Hematopoietic multipotent progenitor cell treated with erythropoietin and hydrocortisone succinate and interleukin-3 and kit ligand, for 17 days (in vitro differentiated cells): ENCODE measurements at places on chromosomes 3 and 15.

GRCh38 chr3:169054471-169054870 lies 609.0 kb downstream of the MECOM start:
- no peak for DNase-seq

- no peak for DNase-seq
Observed at GRCh38 chr3:188037195-188037718, 116.7 kb upstream of the LPP start.

DNA sequence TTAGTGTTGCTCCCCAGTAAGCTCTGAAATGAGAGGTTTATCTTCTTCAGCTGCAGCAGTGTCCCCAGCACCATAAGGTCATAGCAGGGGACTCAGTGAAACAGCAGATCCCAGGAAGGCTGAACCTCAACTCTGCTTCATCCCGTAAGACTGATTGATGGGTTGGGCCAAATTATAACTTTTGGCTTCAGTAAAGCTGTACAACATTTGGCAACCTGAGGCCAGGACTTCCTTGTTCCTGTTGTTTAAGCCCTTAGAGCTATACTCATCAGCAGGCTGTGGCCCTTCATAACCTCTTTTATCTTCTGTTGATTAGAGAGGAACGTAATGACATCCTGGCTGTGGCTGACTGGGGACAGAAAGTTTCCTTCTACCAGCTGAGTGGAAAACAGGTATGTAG lies 29.0 kb downstream of the IFT122 start:
- peak; percentile 35 for DNase-seq

GRCh38 chr15:47437491-47437890 lies 279.8 kb upstream of the SEMA6D start:
- no peak for DNase-seq

- no peak for DNase-seq
Observed at GRCh38 chr3:108414007-108414406, 96.4 kb downstream of the MYH15 start.

GRCh38 chr15:99073008-99073717 lies 31.7 kb upstream of the SYNM start:
- DNase-seq: no peak

DNA sequence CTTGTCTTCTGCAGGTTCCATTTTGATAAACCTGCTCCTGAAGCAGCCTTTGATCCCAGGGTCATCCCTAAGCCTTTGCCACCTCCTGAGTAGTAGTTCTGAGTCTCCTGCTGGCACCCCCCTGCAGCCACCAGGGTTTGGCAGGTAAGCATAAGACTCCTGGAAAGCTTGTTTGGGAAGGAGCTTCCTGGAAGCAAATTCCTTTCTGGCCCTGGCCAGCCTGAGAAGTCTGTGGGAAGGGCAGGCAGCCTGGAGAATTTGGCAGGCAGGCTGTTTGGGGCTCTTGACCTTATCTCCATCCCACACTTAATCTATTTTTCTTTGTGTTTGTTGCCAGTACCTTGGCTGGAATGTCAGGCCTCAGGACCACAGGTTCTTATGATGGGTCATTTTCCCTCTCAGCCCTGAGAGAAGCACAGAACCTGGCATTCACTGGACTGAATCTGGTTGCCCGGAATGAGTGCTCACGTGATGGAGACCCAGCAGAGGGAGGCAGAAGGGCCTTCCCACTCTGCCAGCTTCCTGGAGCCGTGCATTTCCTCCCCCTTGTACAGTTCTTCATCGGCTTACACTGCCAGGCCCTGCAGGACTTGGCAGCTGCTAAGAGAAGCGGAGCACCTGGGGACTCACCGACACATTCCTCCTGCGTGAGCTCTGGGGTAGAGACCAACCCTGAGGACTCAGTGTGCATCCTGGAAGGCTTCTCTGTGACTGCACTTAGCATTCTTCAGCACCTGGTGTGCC lies 13.4 kb downstream of the ATRIP start:
- DNase-seq: no peak

- DNase-seq: no peak
Observed at GRCh38 chr3:32276279-32276841, 37.9 kb downstream of the CMTM8 start.

- DNase-seq: peak; percentile 29
Observed at GRCh38 chr15:81106560-81106959, 27.5 kb upstream of the CFAP161 start.

DNA sequence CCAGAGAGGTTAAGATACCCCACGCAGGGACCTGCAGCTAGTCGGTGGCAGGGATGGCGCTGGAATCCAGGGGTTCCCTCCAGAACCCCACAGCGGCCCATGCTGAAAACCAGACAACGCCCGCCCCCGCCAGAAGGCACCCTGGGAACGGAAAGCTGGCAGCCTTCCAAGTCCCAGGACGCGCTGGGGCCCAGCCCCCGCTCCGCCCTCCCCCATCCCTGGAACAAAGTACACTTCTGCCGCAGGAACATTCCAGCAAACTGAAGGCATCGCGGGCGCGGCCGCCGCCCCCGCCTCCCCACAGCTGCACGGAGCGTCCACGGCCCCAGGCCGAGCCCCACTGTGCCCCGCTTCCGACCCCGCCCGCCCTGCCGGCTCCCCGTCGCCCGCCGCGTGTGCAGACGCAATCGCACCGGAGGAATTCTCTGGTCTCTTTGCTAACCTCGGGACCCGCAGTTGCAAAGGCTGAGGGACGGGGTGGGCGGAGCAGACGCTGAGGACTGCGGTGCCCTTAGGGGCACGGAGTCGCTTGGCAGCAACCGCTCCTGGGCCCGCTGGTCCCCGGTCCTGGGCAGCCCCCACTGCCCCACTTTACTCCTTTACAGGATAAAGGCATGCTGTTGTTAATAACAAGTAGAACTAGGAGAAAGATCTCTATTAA lies 44.8 kb upstream of the RNU6-1 start:
- peak; percentile 54 for DNase-seq

GRCh38 chr3:25107918-25108617 lies 320.0 kb upstream of the RARB start:
- DNase-seq: no peak

DNA sequence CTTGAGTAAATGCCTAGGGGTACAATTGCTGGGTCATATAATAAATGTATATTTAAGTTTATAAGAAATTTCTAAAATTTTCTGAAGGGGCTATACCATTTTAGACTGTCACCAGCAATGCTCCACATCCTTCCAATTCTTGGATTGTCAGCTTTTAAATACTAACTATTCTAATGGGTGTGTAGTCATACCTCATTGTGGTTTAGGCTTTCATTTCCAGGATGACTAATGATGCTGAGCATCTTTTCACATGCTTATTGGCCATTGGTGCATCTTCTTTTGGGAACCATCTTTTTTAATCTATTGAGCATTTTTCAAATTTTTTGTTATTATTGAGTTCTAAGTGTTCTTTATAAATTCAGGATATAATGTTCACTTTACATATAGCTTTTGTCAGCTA lies 52.5 kb upstream of the CORO2B start:
- DNase-seq: no peak

- no peak for DNase-seq
Observed at GRCh38 chr3:29171043-29171990, 109.6 kb upstream of the RBMS3 start.

GRCh38 chr3:2266606-2267005 lies 167.9 kb downstream of the CNTN4 start:
- DNase-seq: no peak

- DNase-seq: no peak
Observed at GRCh38 chr3:186839874-186840641, 2.5 kb upstream of the ADIPOQ start.

GRCh38 chr3:28901018-28901417 lies 379.9 kb upstream of the RBMS3 start:
- no peak for DNase-seq

DNA sequence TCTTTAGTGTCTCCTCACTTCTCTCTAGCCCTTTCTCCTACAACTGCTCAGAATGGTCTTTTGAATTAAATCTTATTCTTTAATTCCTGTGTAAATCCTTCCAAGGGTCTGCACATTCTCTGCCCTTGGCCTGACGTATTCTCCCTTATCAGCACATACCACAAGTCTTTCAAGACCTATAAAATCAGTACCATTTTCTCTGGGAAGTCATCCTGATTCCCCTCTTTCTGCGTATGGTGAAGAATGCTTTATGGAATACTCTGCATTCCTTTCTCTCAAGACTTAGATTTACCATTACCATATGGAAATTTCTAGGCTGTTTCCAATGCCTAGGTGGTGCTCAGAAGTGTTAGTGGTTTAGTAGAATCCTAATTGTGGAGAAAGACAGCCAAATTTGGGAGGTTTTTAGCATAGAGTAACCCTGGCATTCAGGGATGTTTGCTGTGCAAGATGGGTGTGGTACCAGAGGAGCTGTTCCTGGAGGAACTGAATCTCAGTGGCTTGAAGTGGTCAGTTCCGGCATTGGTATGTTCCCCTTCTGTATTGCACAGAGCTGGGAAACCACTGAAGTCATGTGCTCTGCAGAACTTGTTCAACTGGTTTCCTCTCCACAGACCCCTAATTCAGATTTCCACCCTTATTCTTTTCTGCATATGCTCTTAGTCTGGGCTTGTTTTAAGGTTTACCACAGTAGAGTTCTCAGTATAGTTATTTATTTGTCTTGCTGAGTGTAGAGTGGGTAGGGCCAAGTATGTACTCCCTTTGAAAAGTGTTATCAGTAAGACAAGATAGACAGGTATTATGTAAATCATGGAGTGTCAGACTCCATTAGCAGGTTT lies 24.5 kb downstream of the IQGAP1 start:
- DNase-seq: no peak

DNA sequence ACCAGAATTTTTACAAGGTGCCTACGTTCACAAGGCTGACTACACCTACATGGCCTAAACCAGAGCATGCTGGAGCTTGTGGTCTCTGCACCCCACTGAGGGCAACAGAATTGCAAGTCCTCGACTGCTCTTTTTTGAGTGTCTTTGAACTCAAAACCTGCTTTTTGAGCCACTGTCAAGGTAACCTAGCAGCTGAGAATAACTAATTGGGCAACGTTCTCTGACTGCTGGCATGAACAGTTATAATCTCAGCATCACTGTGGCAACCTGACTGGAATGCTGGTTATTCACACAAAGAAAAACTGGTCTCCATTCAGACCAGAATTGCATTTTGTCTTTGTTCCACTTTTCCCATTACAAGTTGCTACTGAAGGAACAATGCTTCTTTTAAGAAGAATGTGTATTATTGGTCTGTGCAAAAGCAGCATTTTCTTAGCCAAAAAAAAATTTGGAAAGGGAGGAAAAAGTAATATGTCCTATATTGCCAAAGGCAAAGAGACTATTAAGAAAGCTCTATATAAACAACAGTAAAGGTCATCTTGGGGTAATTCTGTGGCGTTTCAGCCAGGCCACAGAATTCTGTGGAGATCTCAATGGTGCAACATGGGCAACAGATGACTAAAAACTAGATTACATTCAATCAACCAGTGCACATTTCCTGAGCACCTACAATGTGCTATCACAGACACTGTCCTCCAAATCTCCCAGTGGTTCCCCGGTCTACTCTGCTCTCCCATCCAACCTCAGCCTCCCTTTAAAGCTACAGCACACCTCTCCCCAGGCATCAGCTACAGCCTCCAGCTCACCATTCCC lies 76.8 kb downstream of the TNIK start:
- DNase-seq: no peak

DNA sequence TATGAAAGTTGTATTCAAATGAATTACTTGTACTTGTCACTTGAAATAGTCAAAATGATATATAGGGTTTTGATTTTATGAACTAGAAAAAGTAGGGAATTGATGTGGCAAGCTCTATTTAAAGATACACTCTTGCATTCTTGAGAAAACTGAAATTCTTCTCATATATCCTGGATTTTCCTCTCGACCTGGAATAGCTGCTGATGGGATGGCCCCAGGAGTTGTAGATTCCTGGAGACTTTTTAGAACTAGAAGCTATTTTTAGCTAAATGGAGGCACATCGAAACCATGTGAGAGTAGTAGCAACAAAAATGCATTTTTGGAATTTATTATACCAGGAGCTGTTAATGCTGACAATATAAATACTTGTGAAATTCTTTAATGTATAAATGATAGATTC lies 125.9 kb downstream of the LEKR1 start:
- no peak for DNase-seq

DNA sequence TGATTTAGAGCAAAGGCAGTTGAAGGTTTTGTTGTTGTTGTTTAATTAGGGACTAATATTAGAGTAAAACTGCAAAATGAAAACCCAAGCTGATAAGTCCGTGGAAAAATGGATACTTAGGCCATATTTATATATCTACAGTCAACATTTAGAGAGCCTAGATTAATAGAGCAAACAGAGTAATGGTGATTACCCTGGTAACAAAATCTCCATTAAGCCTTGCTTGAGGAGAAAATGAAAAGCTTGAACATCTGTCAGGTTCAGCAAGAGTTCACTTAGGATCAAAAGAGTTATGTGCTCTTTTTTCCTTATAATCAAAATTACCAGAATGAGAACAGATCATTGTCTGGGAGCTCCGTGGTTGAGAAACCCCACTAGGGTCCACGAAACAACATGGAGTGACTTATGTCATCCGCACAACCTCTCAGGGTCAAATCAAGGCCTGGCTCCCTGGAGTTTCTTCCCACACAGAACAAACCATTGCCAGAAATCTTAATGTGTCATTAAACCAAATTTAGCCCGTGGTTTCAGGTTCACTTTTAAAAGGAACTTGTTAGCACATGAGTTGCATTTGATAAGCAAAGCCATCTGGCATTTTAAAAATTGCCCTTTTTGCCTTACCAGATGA lies 381.2 kb downstream of the GABRB3 start:
- no peak for DNase-seq

DNA sequence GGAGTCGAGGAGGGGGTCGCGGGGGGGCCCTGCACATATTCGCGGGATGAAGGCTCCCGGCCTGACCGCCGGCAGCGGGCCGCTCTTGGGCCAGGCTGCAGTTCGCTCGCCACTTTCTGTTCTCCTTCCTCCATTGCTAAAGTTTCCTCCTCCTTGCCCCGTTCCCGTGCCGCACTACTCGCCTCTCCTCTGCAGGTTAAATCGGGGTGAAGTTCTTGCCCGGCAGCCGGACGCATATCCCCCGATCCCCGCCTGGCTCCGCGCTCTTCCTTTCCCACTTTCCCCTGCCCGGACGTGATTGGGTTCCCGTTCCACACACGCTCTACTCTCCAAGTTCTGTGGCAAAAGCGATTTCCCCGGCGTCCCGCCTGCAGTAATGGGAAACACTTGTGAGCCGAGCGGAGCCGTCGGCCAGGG lies 556 bp downstream of the CRYBG3 start:
- no peak for DNase-seq
